ENCODE measurements at places on chromosomes 2 and 18.

- no peak for DNase-seq
Measured at GRCh38 chr2:108612153-108612513, 77.9 kb downstream of the LIMS1 start.

GRCh38 chr18:25282282-25282681, 69.7 kb downstream of the ZNF521 start:
- DNase-seq = no peak

GRCh38 chr2:217834744-217835513, 167.9 kb downstream of the TNS1 start:
- no peak for DNase-seq

DNA sequence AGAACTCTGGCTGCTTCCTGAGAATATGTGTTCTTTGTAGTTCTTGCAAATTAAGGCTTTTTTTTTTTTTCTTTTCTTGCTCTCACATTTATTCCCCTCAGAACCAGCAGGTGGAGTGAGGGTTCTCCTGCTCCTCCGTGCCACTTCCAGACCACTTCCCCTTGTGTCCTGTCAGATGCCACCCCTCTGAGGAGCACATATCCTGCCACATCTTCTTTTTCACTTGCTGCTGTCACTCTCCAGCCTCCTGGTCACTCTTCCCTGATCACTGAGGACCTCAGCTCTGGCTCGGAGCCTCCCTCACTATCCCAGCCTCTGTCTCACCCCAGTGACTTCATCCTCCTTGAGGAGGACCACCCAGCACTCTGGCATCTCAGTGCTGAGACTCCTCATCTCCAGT, 100.5 kb downstream of the TACR1 start:
- no peak for DNase-seq

DNA sequence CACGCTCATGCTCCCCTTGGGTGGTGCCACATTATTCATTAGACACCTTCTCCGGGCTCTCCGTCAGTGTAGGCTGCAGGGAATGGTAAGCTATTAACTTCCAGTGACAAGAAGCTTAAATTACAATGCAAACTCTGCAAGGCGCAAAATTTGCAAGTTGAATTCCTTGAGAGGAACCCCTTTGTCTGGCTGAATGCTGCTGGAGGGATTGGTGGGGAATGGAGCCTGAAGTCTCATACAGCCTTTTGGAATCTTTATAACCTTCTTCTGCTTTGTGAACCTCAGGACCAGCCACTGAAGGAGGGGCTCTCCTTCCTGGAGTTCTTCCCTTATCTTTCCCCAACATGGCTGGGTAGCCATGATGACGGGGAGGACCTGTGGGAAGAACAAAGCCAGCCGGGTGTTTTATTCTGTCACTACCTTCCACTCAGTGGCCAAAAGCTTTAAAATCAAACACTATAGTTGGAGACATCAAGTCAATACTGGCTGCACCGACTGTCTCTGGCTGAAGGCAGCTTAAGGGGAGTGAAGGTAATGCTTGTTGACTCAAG, 220.9 kb upstream of the EPHA4 start:
- DNase-seq = no peak

- DNase-seq = no peak
Measured at GRCh38 chr2:10829299-10829698, 16.7 kb upstream of the PDIA6 start.

DNA sequence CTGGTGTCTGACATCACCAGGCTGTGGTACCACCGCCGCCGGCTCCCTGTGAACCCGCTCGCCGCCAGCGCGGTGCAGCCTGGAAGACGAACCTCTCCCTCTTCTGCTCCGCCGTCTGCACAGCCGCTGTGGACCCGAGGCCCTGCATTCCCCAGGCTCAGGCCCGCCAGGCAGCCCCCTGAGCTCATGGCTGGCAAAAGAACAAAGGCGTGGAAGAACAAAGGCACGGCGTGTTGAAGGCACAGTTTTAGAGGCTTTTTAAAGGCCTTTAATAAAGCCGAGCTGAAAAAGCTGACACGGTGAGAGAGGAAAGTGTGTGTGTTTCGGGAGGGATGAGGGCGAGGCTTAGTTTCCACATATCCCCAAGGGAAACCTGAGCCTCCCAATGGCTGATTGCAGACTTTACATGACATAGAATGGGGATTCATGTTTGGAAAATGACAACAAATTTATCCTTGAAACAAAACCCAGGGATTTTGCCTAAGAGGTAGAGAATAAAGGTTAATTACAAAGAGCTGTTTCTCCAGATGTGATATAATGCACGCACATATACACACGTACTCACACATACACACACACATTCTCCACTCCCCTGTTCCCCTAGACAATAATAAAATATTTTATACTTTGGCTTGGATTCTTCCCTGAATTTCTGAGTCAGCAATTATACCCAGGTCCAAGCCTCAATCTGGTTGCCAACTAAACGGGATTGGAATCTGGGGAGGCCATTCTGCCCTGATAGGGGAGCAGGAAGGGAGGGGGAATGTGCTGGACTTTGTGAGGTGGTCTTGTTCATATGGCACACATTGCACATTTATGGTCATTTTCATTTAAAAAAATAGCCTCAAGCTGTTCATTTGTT, 39.7 kb downstream of the RFX8 start:
- peak; percentile 64 for DNase-seq

- no peak for DNase-seq
Measured at GRCh38 chr2:201924453-201924852, 109.2 kb upstream of the FZD7 start.

- no peak for DNase-seq
Measured at GRCh38 chr2:159146996-159147666, 139.4 kb downstream of the WDSUB1 start.

- no peak for DNase-seq
Measured at GRCh38 chr2:148298196-148298595, 277.3 kb downstream of the MBD5 start.

DNA sequence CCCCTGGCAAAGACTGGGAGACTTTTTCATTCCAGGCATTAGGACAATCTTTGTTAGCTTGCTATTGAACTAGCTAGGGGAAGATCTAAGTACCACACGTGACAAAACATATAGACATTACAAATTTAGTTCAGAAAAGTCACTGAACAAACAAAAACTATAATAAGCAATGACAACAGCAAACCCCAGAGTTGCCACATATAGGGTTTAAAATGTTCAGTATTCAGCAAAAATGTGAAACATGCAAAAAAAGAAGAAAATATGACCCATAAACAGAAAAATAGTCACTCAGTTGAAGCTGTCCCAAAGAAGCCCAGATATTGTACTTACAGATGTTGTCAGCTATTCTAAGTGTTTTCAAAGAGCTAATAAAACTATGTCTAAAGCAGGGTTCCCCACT, 431.1 kb upstream of the CDH2 start:
- DNase-seq = no peak

DNA sequence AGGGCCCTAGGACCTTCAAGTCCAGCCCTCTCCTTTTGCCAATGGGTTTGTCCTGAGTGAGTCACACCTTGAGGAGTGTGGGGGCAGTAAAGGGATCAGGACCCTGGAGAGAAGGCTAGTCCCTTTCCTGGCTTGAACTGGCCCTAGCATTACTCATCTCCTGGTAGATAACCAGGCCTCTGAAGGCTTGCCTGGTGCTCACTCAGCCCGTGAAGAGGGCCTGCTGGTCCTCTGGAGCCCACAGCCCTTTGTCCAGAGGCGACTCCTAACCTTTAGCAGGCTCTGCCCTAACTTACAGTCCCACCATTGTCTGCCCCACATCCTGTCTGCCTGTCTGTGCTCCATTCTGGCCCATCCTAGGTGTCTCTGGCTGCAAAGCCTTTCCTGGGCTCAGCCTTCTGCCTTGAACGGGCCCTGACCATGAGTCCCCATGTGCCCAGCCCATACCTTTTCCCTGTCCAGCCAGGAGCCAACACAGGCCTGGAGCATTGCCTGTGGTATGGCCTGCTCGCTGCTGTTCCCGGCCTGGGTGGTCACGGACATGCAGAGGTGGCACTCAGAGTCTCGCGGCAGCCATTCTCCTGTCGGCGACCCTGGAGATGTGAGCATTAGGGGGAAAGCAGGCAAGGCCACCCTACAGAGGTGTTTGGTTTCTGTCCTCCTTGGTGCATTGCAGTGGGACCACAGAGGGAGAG, 5.0 kb downstream of the SFTPB start:
- no peak for DNase-seq
